LHCN-M2 (cell line): ENCODE measurements at places on chromosomes 7 and 10. TPM values are rescaled to one million over a fixed set of nuclear protein-coding genes. Genes with fewer than 3 reads are reported as not detected.
A peak's percentile ranks its signal among the peaks of the same experiment; 100 is the strongest.

DNA sequence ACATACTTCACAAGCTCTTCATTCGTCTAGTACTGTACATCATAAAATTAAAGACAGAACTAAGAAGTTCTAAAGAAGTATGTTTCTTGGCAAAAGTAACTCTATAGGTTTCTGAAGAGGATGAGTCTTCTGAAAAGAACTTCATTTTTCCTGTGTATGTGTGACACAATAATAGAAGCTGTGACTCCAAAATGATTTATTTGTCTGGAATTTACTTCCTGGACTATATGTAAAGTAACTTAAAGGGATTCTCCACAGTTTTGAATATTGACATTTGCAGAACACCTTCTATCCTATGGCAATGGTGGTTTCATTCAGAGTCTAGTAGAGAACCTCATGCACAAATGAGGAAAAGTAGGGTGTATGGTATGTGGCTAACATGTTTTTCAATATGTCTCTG, 19.8 kb upstream of the CLDN12 start:
- peak; percentile 49 for DNase-seq

DNA sequence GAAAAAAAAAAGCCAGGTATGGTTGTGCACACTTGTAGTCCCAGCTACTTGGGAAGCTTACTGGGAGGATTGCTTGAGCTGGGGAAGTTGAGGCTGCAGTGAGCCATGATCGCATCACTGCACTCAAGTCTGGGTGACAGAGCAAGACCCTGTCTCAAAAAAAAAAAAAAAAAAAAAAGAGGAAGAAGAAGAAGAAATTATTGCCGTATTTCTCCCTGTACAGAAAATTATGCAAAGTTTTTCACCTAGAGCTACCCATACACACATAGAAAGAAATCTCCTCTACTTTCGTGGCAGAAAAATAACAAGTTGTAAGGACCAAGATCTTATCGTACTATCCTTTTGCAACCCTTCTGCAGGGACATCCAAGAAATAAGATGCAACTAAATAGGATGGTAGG, 25.5 kb downstream of the AKR1B1 start:
- DNase-seq = no peak

The PRF1 gene
- total RNA-seq = not detected in 2 replicates

- DNase-seq = no peak
These were observed 21.8 kb downstream of the AUTS2 start for GRCh38 chr7:69620063-69620462.

GRCh38 chr7:79434098-79434497, 19.4 kb downstream of the MAGI2 start:
- DNase-seq = peak; percentile 80

The FKBP6 gene
- total RNA-seq = not detected in 2 replicates

The TSPAN33 gene
- total RNA-seq = 0.57 TPM in 1 of 2 replicates, not detected in the other

DNA sequence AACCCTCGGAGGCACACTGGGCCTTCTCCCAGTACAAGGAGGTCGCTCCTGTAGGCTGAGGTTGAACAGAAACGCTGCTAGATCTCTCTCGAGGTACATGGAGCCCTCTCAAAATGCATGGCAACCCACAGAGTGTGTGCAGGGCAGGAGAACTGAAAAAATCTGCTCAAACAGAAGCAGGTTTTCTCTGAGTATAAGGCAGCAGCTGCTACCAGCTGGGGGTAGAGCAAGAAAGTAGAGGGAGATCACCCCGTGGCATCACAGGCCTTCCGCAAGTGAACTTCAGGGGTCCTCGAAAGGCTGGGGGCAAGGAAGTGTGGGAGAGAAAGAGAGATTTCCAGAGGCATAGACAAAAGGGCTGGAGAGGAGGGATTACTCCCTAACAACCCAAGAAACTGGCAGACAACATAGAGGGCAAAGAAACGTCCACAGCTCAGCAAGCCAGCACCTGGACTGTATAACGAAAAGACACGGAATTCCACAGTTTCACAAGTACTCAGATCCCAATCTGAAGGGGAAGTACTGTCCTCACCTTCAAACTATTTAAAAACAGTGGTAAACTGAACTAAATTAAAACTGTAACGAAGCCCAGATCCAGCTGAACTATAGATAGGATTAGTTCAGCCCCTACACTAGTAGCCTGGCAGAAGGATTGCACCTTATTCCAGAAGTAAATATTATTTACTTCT, 299.2 kb downstream of the IPMK start:
- no peak for DNase-seq

- peak; percentile 6 for DNase-seq
These were observed 119.3 kb downstream of the BBS9 start for GRCh38 chr7:33248671-33249070.

The UNCX gene
- not detected in 2 replicates for total RNA-seq

GRCh38 chr10:34544400-34544799, 270.7 kb downstream of the PARD3 start:
- DNase-seq = no peak

- no peak for DNase-seq
These were observed 21.2 kb downstream of the LSMEM1 start for GRCh38 chr7:112501801-112502503.

The FAM20C gene
- total RNA-seq = 20.8 and 36.4 TPM in 2 replicates

GRCh38 chr7:28330384-28331070, 81.8 kb upstream of the CREB5 start:
- no peak for DNase-seq

GRCh38 chr7:150957133-150958020, 20.7 kb downstream of the KCNH2 start:
- DNase-seq = no peak

DNA sequence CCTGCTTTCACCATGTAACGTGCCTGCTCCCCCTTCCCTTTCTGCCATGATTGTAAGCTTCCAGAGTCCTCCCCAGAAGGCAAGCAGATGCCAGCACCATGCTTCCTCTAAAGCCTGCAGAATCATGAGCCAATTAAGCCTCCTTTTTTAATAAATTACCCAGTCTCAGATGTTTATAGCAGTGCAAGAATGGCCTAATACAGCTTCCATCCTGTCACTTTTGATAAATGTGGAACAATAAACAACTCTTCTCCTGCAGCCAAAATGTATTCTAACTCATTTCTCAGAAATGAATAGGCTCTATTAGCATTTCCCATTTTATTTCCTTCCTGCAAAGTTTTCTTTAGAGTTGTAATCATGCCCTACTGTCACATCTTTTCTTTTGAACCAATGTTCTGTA, 43.4 kb downstream of the C7orf25 start:
- DNase-seq = no peak

DNA sequence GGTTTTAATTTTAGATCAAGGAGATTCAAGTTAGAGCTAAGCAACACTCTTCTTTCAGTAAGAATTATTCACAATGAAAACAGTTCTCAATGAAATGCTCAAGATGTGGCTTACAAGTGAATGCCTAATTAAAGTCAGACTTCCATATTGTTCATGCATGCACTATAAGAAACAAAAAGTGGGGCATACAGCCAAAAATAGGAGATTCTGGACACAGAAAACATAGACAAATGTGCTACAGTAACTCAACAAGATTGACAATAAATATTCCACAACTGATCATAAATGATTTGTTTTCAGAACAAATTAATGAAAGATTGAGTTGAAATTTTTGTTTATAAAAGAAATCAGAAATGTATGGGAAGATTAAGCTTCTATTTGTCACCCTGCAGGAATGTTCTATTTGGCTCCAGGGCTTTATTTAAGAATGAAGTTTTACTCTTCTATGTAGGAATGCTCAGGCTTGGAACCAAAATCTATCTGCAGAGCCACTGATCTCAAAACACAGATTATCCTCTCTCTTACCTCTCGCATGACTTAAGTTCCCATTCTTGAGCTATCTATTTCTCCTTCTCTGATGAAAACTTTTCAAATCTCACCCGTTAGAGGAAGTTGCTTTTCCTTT, 89.0 kb upstream of the PIP4K2A start:
- DNase-seq = no peak

The OR2A12 gene
- total RNA-seq = not detected in 2 replicates

DNA sequence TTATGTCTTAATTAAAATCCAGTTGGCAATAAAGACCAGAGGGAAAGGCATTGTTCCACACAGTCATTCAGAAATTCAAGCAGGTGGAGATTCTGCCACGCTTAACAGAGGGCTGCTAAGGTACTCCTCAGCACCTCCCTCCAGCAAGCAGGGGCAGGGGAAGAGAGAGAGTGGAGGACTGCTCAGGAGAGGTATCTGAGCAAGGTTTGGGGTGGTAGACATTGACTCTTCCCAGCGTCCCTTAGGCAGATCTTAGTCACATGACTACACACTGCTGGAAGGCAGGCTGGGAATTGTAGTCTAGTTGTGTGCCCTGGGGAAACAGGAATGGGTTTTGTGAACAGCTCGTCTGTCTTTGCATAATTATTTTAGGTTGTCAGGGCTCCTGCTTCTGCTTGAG, 181.6 kb downstream of the NPSR1 start:
- DNase-seq = no peak

The CDC14C gene
- 0.32 TPM in 1 of 2 replicates, not detected in the other for total RNA-seq

GRCh38 chr7:119959811-119960210, 313.2 kb upstream of the KCND2 start:
- peak; percentile 75 for DNase-seq

GRCh38 chr10:43437141-43437870, 395 bp downstream of the ZNF487 start:
- DNase-seq = no peak

GRCh38 chr10:71075086-71075758, 137.1 kb upstream of the UNC5B start:
- DNase-seq = no peak

The IDI2 gene
- total RNA-seq = not detected in 2 replicates
